ENCODE measurements at places on chromosomes 3 and 15.

DNA sequence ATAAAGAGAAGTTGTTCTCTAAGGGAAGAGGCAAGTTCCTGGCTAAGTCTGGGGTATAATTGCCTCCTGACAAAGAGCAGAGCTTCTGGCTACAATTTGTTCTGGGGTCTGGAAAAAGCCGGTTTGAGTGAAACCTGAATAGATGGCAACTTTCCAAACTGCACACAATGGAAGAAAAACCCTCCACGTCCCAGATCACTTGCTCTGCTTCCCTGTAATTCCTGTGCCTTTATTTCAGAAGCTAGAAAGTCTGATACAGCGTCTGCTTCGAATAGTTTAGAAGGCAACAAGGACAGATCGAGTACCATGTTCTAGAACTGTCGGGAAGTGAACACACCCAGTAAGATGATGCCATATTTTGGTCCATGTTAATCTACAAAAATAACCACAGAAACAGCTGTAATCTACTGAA lies 1.6 kb upstream of the WDR82 start:
- no peak for DNase-seq

DNA sequence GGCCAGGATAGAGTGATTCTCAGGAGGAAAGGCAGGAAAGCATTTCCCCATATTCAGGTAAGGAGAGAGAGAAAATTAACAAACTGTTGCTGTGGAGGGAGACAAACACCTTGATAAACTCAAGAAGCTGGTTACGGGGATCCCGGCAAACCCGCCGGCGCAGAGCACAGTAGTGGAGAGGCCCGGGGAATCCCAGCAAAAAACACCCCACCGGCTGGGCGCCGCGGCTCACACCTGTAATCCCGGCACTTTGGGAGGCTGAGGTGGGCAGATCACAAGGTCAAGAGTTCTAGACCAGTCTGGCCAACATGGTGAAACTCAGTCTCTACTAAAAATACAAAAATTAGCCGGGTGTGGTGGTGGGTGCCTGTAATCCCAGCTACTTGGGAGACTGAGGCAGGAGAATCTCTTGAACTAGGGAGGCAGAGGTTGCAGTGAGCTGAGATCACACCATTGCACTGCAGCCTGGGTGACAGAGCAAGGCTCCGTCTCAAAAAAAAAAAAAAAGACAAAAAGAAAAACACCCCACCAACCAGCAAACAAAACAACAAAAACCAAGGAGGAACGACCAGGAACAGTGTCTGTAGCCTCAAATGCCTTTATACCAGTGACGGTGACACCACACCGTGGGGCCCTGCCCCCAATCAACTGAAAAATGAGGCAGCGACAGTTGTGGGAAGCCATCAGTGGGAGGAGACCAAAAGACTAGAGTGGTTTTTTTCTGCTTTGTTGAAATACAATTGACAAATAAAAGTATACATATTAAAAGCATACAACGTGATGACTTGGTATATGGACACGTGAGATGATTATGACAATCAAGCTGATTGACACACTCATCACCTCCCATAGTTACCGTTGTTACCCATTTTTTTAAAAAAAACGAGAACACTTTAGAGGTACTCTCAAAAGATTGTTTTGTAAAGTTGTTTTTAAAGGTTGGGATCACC lies 40.2 kb upstream of the IDH2 start:
- no peak for DNase-seq

DNA sequence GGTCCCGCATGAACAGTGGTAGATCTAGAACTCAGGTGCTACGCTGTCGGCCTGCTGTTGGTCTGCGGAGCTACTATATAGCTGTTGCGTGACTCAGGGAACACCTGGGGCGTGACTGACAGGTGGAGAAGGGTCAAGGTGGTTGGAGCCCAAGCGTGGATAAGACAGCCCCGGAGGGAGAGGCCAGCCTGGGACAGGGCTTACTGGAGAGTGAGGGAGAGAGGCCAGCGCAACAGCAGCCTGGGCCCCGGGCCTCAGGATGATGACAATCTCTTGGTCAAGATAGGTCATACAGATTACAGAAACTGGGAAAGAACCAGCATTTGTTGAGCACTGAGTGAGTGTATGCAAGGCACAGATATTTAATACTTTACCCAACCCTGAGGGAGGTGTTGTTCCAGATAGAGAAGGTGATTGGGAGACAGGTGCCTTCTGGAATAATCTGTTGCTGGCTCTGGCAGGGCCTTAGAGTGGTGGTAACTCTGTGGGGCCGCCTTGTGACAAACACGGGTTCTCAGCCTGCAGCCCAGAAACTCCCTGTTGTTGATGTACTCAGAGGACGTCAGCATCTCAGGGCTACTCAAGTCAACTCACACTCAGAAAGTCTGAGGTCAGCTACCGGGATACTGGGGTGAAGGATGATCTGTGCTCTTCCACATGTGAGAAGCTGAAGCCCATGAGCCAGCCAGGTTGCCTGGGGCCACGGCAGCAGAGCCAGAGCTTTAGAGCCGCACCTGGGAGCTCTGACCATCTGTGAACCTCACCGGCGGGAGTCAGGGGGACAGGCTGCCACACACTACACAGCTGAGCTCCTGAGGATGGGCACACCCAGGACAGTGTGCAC lies 265.4 kb upstream of the HES1 start:
- DNase-seq: no peak

DNA sequence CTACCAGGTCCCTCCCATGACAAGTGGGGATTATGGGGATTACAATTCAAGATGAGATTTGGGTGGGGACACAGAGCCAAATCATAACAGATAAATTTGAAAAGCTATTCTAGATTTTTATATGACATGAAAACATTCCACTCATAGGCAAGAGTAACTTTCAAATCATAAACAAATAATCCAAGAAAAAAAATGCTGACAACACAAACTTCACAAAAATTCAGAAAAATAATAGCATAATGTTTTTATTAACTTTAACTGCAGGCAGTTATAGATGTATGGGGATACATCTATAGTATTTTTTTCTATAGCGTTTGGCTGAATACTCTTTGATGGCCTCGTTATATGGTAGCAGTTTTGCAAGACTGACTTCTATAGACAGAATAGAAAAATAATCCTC lies 243.1 kb downstream of the ADAMTSL3 start:
- no peak for DNase-seq

DNA sequence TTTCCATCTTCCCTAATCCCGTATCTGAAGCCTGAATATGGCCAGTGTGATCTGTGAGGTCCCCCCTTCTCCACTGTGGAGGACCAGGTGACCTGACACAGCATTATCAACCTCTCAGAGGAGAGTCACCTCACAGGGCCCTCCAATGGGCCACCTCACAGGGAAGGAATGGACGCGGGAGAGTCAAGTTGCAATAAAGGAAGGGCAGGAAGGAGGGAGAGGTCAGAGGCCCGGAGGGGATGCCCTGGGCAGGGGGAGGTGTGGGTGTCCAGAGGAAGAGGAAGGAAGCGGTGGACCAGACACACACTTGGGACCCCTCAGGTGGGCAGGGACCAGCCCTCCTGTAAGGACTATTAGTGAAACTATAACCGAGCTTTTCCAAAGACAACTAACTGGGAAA lies 14.6 kb upstream of the LRRC15 start:
- DNase-seq: no peak

DNA sequence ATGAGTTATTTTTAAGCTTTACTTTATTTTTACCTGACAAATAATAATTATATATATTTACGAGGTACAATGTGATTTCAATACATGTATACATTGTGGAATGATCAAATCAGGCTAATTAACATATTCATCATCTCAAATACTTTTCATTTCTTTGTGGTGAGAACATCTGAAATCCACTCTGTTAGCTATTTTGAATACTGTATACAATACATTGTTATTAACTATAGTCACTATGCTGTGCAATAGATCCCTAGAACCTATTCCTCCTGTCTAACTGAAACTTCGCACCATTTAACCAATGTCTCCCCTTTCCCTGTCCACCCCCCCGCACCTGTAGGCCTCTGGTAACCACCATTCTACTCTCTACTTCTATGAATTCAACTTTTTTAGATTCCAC lies 7.9 kb upstream of the SPPL2A start:
- DNase-seq: no peak

GRCh38 chr3:159843840-159844730 lies 144.6 kb upstream of the IL12A start:
- DNase-seq: no peak

GRCh38 chr3:149588909-149589308 lies 68.9 kb downstream of the WWTR1 start:
- DNase-seq: no peak

- no peak for DNase-seq
Observed at GRCh38 chr3:168865022-168865551, 769.4 kb upstream of the GOLIM4 start.

Data from right lobe of liver (tissue), 6 donors.